Stimulated activated effector memory CD8-positive, alpha-beta T cell treated with anti-CD3 and anti-CD28 coated beads, Interleukin-12 subunit alpha, Interleukin-12 subunit beta, amount 100 ng/mL, for 72 hours (primary cell): ENCODE measurements at places on chromosomes 6 and 20.
A peak's percentile ranks its signal among the peaks of the same experiment; 100 is the strongest.

DNA sequence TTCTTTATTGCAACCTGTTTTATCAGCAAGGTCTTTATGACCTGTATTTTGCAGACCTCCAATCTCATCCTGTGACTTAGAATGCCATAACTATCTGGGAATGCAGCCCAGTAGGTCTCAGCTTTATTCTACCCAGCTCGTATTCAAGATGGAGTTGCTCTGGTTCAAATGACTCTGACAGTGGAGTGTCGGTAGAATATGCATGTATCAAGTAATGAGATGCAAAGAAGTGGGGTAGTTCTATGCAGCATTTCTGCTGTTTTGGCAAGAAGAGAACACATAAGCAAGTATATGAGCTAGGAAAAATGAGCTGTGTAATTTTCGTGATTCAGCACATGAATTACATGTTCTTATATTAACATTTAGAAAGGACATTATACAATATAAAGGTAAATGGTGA, 185.9 kb downstream of the DOK5 start:
- DNase-seq = no peak

- no peak for DNase-seq
These were observed 188.3 kb upstream of the AGPAT4 start for GRCh38 chr6:161462148-161462547.

- DNase-seq = no peak
These were observed 201.9 kb upstream of the KCNQ5 start for GRCh38 chr6:72419966-72420365.

GRCh38 chr6:34459899-34460593, 5.8 kb upstream of the PACSIN1 start:
- DNase-seq = peak; percentile 23

DNA sequence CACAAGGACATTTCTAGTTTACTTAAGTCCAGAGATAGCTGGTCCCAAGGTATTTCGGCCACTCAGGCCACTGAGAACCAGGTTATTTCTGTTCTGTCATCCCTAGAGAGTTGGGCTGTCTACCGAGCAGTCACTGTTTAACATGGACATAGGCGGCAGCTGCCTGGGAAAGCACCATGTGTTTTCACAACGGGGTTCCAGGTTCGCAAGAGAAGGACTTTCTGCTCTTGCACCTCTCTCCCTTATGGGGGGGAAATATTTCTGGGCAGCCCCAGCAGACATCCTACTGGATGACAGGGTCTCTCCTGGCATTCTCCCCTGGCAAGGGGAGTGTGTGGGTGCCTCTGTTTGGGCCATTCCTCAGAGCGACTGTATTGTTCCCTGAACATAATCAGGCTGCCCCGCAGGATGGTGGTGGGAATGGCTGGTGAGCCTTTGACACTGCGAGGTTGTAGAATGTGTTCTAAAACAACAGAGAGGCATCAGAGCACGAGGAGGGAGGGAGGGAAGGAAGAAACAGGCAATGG, 64.4 kb upstream of the DUSP22 start:
- DNase-seq = no peak

DNA sequence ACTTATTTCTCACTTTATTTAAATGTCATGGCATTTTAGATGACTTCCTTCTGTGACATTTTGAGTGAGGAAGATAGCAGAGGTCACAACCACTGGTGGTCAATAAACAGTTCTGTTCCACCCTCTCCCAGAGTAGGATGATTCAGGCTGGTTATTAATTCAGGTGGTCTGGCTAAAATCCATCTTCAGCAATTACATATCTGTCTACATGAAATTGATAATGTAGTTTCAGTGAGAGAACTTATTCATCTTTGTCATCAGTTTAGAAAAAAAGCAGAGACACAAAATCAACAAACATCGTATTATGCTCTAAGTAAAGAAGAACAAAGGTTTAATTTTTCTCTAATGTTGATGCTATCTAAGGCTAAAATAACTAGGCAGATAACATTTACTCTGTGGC, 525.5 kb downstream of the TENT5A start:
- no peak for DNase-seq

DNA sequence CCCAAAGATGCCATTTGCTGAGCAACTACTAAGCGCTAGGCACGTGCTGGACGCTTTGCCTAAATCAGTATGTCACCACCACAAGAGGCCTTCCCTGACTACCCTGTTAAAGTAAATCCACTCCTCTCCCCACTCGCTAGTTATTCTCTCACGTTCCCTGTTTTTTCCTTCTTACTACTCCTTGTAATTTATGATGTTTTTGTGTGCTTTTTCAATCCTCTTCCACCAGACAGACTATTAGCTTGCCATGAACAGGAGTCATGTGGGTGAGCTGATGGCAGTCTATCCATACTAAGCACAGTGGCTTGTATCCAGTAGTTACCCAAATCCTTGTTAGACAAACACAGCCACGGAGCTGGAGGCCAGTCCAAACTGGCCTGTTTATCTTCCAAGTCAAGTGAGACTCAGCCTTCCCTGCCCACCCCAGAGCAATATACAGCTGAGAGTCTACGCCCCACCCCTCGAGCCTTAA, 41.2 kb downstream of the C6orf132 start:
- no peak for DNase-seq

DNA sequence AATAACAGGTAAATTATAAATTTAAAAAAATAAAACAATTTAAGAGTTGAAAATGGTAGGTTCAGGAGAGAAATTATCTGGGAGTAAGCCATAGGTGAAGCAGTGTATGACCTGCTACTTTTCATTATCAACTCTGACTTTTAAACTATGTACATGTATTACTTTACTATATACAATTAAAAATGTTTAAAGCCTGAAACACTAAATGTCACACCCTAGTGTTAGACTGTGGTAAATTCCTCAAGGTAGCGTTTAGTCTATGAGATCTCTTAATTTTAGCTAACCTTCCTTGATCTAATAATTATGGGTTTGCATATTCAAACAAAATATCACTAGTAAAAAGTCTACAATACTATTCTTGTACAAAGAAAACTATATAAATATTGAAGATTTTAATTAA, 22.3 kb upstream of the TBC1D32 start:
- DNase-seq = no peak

DNA sequence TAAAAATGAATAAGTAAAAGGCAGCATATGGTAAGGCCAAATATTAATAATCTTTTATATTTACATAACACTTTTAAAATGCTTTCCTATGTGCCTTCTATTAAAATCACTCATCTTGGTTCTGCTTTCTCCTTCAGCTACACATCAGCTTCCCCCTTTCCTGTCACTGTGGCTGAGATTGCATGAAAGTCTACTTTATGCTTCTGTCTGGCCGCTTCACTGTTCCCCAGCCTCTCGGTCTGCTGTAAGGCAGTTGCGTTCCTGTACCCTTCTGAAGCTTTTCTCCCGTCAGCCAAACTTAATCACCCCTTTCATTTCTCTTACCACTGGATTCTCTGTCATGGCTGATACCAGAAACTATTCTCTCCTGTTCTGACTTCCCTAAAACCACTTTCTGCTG, 34.6 kb downstream of the SOX4 start:
- DNase-seq = no peak

- no peak for DNase-seq
These were observed 752.2 kb upstream of the MARCKS start for GRCh38 chr6:113104951-113105350.
